ENCODE measurements at places on chromosomes 4 and X.
A peak's percentile ranks its signal among the peaks of the same experiment; 100 is the strongest.

GRCh38 chr4:80033581-80033980 is 39.4 kb downstream of the ANTXR2 start:
- DNase-seq, result no peak

- DNase-seq, result no peak
Observed at GRCh38 chrX:154720067-154720466, 30.8 kb downstream of the GAB3 start.

DNA sequence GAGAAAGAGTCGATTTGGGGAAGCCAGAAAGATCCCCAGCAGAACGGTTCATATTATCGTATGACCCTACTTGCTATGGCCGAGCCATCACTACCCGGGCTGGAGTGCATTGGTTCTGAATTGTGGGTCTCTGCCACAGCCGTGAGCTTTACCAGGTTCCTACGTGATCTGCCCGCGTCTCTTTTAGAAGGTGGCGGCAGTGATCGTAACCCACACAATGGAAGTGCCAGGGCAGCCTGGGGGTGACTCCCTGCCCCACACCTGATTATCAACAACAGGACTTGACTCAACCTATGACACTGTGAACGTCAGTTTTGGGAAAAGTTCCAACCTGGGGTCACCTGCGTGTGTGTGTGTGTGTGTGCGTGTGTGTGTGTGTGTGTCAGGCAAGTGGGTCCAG is 90.8 kb downstream of the SHOX start:
- DNase-seq, result no peak

DNA sequence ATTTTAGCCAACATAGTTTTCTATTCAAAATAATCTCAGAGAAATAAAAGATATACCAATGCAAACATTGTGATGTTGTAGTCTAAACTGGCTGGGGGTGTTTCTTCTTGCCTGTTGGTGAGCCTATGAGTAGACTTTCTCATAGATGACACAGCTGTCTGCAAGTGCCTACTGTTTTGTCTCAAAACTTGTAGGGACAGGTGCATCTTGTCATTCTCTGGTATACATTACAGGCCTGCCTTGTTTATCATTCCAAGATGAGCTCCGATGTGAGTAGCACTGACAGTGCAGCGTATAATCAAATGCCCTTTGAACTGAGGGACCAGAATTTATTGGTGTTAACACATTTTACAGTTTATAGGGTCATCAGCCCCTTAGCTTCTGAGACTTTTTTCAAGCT is 353.8 kb downstream of the PRDM5 start:
- DNase-seq, result no peak

GRCh38 chr4:77229433-77229832 is 72.4 kb downstream of the CCNG2 start:
- no peak for DNase-seq

DNA sequence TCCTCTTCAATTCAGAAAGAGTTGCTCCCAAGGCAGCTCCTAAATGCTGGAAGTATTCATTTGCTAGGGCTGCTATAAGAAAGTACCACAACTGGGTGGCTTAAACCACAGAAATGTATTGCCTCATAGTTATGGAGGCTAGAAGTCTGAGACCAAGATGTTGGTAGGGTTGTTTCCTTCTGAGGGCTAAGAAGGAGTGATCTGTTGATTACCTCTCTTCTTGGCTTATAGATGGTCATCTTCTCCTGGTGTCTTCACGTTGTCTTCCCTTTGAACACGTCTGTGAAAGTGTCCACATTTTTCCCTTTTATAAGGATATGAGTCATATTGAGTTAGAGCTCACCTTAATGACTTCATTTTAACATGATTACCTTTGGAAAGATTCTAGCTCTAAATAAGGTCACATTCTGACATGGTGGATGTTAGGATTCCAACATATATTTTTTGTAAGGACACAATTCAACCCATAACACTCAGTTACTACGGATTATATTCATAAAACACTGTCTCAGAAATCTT is 266.3 kb downstream of the SPATA18 start:
- no peak for DNase-seq

GRCh38 chr4:5024673-5025072 is 5.4 kb upstream of the CYTL1 start:
- peak; percentile 51 for DNase-seq

DNA sequence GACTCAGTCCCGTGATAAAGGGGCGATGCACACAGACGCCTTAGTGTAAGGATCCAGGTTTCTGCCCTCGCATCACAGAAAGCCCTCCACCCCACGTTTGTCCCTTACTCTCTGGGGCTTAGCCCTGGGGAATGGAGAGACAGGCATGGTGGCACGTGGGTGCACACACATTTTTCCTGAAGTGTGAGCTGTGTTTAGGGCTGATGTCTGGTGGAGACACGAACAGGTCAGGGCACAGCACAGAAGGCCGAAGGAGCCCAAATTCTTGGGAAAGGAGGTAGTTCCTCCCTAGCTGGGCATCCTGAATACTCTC is 84.3 kb upstream of the DHRSX start:
- DNase-seq, result no peak
